ENCODE measurements at places on chromosomes 3 and 15.

DNA sequence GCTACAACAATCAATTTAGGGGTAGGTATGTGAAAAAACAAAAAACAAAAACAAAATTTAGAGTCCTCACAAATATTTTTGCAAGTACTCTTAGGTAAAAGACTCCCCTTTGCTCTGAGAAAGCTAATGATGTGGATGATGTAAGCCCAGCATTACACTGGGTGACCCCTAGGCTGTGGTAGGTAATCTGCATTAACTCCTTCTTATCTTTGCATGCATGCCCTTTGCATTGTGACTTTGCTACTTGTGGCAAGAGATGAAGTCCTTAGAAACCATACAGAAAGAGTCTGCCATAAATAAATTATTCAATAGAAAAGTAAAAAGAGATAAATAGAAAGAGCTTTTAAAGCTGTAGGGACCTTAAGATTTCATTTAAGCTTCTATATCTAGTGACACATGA lies 159.7 kb upstream of the MBNL1 start:
- no peak for DNase-seq

GRCh38 chr15:98955961-98956723 lies 51.5 kb downstream of the PGPEP1L start:
- DNase-seq = no peak

DNA sequence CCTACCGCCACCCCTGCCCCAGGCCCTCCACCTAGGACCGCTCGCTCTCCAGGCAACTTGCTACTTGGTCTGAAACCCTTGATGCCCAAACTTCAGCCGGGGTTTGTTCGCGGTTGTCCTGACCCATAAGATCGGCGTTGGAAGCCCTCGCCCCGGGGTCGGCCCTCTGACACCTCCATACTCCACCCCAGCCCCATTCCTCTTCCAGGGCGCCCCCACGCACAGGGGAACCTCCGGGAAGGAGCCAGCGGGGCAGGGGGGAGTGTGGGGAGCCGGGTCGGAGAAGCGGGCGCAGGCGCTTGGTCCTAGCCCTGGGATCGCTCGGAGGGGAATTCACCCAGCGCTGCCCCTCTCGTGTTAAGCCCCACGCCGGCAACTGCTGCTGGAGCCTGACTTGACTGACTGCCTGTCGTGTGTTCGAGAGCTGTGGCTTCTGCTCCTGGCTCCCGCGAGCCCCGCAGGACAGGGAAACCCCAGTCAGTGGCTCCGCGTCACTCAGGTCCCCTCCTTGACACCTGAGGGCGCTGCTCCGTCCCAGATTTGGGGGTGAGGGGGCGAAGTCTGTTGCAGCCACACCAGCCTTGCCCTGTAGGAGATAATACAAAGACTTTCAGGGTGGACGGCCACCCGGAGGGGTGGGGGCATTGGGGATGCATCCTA lies 675 bp downstream of the RYR3 start:
- DNase-seq = no peak

DNA sequence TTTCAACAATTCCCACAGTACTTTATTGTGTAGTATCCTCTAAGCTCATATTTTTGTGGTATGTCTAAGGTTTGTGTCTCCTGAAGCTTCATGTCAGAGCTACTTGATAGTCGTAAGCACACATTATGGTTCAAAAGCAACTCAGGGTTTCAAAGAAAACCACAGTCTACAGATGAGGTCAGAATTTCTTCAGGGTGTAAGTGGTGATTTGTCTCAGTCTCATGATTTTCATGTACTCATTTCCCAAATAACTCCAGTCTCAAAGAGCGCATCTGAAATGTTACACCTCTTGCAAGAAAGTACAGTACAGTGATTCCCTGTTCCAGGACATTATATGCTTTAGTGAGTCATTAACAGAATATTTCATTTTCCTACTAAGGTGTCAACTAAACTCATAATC lies 47.5 kb upstream of the SSR3 start:
- DNase-seq = no peak

DNA sequence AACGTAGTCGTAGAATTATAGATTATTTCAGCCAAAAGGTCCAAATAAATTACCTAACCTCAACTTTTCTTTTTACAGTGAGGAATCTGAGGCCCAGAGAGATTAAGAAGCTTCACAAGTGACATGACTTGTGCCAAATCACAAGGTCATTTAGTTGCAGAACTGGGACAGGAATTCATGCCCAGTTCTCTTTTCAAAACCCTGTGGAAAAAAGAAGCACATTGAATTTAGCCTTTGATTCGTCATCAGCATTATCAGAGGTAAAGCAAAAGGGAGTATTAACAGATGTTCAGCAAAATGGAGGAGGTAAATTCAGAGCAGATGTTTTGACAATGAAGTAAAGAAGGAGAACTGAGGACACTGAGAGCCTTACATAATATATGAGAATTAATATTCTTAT lies 4.5 kb downstream of the SERPINI2 start:
- no peak for DNase-seq
